Activated CD8-positive, alpha-beta memory T cell treated with anti-CD3 and anti-CD28 coated beads for 4 hours (primary cell): ENCODE measurements at places on chromosomes 2 and 18.

DNA sequence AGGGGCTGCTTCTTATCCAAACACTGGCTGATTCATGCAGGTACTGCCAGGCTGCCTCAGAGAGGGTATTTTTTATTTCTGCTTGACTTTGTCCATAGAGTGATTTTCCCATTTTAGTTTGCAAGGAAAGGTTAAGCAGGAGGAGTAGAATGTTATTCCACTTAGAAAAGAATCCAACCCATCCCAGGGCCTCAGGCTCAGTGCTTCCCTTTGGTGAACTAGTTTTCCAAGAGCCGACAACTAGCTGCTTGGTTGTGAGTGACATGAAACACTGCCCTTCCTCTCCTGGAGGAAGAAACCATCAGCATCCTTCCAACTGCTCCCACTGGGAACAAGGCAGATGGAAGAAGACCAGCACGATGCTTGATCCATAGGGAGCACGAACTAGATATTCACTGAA lies 58.5 kb downstream of the BCL2 start:
- no peak for DNase-seq

DNA sequence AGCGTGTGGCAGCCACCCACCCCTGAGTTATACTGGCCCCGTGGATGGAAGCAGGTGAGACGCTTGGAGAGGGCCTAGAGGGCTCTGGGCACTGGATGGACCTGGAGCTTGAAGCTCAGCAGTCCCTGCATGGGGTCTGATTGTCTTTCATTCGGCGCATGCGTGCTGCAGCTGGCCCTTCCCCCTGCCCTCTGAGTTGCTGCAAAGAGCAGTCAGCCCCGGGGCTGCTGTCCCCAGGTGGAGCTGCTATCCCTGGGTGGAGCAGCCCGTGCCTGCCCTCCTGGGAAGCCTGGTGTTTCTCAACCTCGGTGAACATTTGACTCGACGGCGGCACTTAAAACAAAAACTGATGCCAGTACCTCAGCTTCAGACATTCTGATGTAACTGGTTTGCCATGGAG lies 29.6 kb downstream of the IGFBP5 start:
- DNase-seq = no peak

DNA sequence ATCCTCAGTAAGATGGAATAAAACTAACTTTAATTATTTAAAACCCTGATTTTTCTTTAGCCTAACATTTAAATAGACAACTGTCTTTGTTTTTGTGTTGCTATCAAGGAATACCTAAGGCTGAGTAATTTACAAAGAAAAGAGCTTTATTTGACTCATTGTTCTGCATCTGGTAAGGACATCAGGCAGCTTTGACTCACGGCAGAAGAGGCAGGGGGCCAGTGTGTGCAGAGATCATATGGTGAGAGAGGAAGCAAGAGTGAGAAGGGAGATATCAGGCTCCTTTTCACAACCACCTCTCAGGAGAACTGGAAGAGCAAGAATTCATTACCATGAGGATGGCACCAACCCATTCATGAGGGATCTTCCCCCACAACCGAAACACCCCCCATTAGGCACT lies 64.6 kb upstream of the TFPI start:
- no peak for DNase-seq

GRCh38 chr2:64025741-64026140 lies 6.5 kb upstream of the VPS54 start:
- no peak for DNase-seq

DNA sequence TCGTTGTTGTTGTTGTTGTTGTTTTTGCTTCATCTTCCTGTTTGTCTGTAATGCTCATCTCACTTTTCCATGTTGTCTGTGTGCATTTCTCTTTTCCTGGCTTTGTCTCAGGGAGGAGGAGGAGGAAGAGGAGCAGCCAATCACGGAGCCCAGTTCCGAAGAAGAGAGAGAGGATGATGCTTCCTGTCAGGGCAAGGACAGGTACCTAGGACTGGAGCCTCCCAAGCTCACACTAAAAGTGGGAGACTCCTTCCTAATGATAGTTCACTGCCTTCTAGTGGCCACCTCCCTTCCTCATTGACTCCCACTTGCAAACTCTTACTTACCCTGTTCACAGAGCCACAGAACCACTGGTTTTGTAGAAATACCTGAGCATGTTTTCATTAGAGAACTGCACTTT lies 179.6 kb downstream of the TPGS2 start:
- DNase-seq = no peak

DNA sequence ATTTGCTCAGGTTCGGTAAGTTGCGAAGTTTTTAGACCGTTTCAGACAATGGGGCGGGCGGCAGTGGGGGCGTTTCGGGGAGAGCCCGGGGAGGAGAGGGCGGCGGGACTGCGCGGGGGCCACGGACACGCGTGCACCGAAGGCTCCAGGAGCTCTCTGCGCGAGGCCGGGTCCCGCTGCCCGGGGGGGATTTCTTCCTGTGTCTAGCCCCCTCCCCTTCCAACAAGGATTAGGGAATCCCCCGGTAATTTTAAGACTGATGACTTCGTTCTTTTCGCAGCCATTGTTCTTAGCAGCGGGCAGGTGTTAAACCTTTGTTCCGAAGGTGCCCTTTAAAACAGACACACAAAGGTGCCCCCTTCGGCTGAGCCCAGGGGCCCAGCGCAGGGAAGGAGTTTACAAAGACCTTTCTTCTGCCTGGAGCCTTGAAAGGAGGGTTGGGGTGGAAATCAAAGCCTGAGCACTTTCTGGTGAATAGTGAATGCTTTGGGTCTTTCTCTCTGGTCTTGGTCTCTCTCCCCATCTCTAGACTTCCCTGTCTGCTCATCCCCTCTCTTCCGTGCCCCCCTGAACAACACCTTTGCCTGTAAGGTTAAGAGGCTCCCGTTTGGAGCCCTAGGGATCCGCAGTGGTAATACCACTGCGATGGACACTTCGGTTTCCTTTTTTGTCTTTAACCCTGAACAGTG lies 2.1 kb downstream of the TRIB2 start:
- DNase-seq = no peak

DNA sequence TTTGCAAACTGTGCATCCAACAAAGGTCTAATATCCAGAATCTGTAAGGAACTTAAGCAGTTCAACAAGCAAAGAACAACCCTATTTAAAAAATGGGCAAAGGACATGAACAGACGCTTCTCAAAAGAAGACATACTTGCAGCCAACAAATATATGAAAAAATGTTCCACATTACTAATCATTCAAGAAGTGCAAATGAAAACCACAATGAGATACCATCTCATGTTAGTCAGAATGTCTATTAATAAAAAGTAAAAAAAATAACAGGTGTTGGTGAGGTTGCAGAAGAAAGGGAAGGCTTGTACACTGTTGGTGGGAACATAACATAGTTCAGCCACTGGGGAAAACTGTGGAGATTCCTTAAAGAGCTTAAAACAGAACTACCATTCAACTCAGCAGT lies 126.2 kb downstream of the NAT8 start:
- no peak for DNase-seq

GRCh38 chr2:219633276-219634065 lies 6.0 kb downstream of the SLC4A3 start:
- no peak for DNase-seq

DNA sequence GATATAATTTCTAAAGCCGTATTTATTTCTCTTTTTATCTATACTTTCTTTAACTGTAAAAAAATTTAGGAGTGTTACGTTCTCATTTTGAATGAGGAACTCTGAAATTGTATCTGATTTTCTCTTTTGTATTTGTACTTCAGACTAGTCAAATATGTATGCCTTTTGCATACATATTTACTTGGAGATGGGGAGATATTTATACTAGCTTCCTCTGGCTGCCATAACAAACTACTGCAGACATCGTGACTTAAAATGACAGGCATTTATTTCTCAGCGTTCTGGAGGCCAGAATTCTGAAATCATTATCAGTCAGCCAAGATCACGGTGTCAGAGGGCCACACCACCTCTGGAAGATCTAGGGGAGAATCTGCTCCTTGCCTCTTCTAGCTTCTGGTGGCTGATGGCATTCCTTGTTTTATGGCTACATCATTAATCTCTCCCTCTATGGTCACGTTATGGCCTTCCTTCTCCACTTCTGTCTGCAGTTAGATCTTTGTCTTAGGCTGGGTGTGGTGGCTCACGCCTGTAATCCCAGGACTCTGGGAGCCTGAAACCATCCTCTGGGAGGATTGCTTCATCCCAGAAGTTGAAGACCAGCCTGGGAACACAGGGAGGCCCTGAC lies 8.2 kb downstream of the LCLAT1 start:
- DNase-seq = no peak

DNA sequence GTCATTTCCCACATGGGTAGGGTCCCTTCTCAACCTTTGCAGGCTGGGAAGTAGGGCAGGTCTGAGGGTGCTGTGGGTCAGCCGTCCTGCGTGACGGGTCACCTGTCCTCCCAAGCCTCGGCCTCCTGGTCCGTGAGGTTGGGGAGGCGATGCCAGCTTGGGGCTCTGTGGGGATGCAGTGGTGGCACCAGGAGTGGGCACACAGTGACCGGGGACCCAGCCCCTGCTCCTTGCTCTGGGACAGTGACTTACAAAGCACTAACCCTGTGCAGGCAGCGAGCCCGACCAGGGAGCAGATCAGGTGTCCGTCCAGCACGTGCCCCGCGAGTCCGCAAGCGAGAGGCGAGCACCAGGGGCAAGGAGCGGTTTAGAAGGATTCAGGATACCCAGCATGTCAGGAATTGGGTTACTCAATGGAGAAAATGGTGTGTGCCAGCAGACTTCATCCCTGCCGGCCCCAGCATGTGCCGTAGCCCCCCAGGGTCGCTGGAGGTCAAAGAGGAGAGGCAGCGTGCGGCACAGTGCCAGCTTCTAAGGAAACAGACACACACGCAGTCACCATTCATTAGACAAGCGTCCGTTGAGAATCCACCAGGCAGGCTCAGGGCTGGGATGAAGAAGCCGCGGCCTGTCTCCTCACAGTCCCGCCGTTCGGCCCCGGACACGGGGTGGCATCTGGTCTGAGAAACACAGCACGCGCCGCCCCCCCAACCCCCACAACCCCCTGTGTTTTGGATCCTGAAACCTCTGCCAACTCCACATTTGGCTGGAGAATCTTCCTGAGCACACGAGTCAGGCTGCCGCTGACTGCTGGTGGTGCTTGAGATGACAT lies 11.7 kb downstream of the COLEC11 start:
- no peak for DNase-seq

DNA sequence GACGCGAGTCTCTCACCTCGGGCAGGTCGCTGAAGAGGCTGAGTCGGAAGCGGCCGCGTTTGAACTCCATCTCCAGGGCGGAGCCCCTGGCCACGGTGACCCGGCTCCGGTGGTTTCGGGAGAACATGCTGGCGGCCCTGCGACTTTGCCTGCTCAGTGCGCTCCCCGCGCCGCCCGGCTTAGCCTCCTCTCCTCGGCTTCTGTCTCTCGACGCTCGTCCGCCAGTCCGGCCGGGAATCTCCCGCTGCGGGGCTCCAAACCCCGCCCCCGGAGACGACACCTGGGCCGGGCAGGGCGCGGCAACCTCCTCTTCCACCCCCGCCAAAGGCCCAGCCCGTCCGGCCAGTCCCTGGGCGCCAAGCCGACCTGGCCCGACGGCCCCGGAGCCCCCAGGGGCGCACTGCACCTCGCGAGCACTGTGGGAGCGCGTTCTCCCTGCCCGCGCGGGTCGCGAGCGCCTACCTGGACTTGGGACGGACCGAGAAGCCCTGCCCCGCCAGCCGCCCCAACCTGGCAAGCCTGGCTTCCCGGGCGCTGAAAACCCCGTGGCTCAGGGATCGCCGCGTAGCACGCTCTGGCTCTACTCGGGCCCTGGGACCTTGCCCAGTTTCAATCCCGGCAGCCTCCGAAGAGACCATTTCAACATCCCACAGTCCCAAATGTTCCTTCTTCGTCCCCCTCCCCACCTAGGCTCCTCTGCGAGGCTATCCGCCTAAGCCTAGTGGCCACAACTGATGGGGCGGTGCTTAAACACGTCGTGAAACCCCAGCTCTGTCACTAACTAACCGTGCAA lies at the start of gene RTKN:
TSS of gene RTKN (minus strand) at position 248 of the 793 bp plus-strand sequence. CDS start at position 127, 121 bp downstream.
- DNase-seq = no peak

DNA sequence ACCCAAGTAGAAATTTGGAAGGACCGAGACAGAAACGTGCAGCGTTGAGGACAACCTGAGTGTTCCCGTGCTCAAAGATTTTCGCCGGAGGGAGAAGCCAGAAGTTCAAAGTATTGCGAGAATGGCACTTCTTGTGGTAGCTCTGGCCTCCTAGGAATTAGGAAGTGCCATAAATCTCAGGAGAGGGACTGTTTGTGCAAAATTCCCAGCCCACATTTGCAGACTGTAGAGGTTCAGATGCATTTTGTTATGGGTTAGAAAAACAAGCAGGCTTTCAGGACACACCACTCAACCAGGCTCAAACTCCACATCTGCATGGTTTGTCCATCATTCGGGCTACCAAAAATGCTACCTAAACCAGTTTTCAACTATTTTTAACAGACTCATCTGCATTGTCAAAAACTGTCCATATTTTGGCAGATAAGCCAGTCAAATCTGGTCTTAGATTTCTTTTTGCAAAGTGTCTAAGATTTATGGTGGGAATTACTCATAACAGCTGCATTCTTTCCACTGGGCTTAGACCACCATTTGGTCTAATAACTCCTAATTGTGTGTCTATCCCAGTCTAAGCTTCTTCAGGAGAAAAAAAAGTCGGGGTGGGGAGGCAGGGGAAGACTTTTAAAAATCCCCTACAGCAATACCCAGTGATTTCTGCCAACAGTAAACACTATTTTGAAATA lies 422.9 kb downstream of the ARHGAP15 start:
- no peak for DNase-seq

DNA sequence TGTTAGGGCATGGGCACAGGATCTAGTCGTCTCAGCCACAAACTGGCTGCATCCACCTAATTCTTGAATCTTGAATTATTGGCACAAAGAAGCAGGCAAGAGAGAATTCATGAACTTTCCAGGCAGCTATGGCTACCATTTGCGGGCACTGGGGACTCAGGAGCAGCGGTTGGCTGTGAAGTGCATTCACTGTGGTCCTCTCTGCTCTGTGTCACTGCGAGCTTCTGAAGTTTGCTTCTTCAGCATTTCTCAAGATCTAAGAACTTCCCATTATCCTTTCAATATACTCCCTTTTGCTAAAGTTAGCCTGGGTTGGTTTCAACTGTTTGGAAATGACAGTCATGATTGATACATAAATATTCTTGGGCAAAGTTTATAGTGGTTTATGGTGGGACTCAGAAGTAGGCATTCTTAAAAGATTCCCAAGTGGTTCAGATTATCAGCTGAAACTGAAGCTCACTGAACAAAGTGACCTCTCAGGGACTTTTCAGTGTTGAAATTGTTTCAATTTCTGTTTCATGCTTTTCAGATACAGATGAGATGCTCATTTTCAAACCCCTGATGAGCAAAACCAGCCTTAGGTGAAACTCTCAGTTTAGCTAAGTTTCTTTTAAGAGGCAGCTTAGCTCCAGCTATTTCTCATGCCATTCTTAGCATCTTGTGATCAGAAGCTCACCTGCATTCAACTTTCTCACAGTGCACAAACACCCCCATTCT lies 1258.3 kb upstream of the GYPC start:
- DNase-seq = no peak
